ENCODE measurements at places on chromosomes 7 and 10.

- no peak for DNase-seq
These were observed 156.8 kb upstream of the NFE2L3 start for GRCh38 chr7:25995216-25995615.

DNA sequence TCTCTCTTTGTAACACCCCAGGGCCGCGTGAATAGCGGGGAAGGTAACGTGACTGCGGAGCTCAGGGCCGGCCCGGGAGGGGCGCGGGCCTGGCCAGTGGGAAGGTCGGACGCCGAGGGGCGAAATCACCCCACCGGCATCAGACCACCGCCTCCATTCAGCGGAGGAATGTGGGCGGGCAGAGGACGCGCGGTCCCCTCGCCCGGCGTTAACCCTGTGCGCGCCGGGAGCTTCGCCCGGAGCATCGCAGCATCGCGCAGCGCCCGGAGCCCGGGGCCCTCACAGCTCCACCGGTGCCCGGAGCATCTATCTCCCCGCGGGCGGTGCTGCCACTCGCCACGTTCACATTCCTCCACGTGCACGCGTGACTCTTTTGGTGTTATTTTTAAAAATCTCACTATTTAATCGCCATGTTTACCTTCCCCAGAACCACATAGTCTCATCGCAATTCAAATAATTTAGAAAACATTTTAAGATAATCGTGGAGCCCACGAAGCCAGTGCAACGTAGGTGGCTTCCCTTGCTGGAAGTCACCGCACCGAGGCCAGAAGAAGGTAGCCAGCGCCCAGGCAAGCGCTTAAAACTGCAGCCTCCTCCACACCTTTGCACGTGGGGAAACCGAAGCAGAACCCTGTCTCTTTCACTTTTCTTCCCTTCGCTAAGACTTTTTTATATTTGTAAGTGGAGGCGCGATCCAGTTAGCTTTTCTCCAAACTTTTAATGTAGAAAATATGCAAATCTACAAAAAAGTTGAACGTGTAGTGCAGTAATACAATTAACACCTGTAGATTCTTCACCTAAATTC, 21.8 kb downstream of the FGFBP3 start:
- no peak for DNase-seq

DNA sequence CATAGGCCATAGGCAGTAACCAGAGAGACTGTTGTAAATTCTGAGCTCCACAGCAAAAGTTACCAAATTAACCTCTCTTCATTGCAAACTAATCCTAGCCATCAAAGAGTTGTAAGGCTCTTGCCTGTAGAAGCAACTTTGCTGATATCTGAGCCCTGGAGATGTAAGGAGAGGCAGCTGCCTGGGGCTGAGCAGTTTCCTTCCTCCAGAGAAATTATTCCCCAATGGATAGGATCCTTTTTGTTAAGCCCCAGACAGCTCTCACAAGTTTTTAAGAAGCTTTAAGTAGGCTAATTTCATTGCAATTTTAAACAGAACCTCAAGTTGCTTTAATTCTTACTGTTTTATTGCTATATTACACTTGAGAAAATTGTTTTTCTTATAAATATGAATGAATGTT, 211.1 kb downstream of the GALNT17 start:
- no peak for DNase-seq

DNA sequence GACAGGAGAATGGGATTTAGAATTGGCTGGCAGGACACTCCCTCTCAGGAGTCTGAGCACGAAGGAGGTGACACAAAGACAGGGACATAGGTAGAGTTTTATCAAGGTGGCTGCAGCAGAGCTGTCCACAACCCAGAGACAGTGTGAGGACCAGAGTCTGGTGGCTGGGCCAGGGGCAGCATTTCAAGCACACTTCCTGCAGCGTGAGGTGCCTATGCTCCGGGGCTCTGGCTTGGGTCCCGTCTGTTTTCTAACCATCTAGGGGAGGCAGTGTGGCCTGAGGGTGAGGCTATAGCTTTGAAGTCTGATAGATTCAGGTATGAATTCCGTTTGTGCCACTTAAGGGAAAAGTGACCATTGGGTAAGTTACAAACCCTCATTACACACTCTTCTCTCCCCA, 222.7 kb upstream of the ZMIZ1 start:
- DNase-seq = no peak

- DNase-seq = no peak
These were observed 3.9 kb upstream of the ITGB1 start for GRCh38 chr10:32961895-32962369.

- no peak for DNase-seq
These were observed 18.3 kb upstream of the ELMO1 start for GRCh38 chr7:37467002-37467401.

- no peak for DNase-seq
These were observed 4.3 kb downstream of the RAMP3 start for GRCh38 chr7:45161842-45162241.

- DNase-seq = no peak
These were observed 30.7 kb upstream of the STOX1 start for GRCh38 chr10:68796605-68797004.

DNA sequence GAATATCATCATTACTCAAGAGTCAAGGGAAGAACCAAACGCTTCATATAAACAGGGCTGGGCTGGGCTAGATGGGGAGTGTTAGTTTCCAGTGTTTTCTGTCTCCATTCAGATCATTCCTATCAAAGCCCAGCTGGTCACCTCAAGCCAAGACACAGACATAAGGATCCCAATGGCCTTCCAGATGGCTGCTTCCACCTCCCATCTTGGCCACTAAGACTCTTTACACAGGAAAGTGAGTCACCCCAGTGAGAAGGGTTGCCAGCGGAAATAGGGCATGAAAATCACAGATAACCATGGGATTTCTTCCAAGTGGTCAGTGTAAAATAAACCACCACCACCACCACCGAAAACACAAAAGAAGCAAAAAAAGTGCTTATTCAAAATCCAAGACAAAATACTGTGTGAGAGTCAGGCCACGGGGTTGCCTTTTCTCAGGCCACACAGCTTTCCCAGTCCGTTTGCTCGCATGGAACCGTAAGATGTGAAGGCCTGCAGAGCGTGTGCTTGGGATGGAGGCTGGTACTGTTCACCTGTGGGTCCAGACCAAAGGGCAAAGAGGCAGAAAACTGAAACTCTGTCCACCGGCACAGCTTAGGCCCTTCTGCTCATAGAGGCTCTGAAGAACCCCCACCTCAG, 5.6 kb downstream of the PRSS2 start:
- DNase-seq = no peak

DNA sequence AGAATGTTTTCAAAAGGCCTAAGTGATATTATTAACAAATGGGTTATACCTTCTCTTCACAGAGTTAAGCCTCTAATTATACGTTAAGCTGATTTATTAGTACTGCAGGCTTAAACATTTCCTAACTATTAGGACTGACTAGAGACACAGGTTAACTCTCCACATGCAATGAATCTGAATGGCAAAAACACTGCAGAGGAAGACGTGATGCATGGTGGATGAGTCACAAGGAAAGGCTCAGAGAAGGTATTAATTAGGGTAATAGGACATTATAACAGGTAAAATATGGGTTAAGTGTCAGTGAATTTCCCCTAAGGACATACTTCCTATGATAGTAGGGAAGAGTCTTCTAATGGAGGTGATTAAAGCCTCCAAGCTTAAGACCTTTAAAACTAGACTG, 24.7 kb upstream of the SEM1 start:
- no peak for DNase-seq

DNA sequence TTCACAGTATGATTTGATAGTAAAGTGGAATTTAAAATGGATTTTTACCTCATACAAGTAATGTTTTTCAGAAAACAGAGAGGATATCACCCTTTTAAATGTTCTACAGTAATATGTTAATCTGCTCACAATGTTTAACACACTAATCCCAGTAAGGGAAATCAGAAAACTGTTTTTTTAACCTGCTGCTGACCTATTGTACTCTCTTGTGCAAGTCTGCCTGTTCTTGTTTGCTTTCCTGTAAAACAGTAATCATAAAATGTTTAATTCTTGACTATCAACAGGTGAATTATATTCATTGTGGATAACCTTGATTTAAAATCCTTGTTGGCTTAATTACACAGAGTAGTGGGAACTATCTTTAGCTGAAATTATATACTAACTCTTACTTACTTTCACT, 126.4 kb downstream of the GNAT3 start:
- no peak for DNase-seq

DNA sequence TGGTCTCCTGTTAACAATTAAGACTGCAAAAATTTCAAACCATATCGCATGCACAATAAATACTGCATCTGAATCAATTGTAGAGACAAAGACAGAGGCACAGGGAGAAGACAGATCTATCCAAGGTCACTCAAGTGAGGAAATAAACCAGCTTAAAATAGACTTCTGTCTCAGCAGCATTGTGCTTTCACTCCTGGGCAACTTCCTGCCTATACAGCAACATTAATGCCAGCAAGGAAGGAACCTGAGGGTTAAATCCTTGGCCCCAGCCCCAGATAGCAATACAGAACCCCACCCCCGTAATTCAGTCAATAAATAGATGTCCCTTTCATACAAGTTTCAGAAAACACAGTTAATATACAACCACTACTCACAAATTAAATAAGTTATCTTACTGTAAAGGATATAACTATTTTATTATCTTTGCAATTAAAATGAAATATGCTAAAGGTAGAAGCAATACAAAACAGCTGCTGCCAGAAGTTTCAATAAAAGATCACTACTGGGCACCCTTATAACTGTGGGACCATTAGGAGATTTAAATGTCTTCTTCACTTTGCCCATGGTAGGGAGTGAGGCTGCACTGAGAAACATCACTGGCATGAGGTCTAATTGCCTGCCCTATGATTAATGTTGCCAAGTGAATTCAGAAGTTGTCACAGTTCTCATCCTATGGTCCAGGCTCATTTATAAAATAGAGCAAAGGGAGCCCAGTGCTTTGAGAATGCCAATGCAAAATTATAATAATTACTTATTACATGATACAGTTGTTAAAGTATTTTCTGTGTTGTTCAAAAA, 49.4 kb downstream of the CAV1 start:
- no peak for DNase-seq

- no peak for DNase-seq
These were observed 98.2 kb upstream of the PITRM1 start for GRCh38 chr10:3270577-3271316.

GRCh38 chr7:43117095-43117494, 4.6 kb downstream of the HECW1 start:
- no peak for DNase-seq

DNA sequence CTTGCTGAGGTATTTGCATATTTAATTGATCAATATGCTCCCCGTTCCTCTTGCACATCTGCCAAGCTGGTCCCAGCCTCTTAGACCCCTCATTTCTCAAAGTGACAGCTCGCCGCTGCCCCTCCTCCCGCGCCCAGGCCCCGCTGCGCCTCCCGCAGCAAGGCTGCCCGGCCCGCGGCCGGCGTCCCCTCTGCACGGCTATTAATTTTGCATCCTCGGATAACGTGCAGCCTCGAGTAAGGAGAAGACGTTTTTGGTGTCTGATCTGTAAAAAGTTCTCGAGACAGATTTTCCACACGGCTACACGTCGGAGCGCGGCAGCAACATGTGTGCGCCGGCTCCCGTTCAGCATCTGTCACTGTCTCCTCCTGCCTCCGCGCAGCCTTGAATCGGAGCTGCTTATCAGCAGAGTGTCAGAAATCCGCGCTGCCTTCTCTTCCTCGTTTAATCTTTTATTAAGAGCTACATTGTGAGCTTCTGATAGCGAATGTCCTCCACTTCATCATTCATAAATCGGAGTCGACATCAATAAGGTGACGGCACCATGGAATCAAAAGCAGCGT, 65.3 kb downstream of the EBF3 start:
- DNase-seq = no peak

DNA sequence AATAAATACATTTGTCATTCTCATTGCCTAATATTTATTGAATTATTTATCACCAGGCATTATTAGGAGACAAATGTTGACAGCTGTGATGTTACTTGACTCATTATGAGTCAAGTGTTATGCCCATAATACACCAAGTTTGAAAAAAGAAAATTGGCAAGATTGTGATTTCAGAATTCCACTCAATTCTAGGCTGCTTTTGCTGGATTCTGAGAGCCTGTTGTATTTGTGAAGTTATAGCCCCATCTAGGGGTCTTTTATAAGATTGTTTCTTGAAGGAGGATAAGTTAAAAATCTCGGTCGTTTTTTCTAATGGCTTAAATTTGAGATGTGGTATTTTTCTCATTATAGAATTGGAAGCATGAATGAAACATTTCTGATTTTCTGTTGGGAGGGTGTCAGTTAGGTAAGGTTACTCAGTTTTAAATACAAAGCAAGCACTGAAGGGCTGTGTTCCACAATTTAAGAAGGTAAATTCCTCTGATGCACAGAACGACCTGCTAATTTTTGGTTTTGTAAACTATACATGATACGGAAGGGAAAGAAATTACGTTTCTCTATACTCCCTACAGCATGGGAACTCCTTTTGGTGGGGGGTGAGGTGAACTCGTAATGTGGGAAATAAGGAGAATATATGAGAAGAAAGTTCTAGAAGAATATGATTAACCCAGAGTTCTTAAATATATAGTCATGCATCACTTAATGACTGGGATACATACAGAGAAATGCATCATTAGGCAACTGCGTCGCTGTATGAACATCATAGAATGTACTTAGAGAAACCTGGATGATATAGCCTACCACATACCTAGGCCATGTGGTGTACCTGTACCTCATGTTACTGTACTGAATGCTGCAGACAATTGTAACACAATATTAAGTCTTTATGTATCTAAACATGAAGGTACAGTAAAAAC, 2.6 kb downstream of the STK31 start:
- DNase-seq = no peak
